GM12878 (cell line): ENCODE measurements at places on chromosomes 13 and 19.

DNA sequence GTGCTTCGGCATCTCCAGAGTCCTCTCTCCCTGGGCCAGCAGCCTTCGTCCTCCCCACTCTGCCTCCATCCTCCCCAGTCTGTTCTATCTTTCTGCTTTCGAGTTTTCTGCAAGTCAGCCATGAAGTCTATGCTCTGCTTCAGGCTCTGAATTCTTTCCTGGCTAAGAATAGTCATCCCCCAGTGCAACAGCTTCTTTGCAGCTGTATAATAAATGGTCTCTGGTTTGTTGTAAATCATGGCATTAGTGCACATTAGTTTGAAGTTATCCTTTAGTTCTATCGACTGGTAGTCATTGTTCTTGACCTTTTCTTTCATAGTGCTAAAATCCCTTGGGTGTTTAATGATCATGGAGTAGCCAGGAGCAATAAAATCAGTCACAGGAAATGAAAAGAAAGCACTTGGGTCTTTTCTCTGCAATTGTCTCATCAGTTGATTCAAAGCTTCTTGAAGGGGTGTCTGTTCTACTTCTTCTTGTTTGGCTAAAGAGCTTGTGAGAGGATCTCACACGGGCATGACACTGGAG is 46.2 kb upstream of the SOX21 start:
- DNase-seq: no peak

- DNase-seq: no peak
Measured at GRCh38 chr13:32746474-32746873, 160.2 kb downstream of the PDS5B start.

DNA sequence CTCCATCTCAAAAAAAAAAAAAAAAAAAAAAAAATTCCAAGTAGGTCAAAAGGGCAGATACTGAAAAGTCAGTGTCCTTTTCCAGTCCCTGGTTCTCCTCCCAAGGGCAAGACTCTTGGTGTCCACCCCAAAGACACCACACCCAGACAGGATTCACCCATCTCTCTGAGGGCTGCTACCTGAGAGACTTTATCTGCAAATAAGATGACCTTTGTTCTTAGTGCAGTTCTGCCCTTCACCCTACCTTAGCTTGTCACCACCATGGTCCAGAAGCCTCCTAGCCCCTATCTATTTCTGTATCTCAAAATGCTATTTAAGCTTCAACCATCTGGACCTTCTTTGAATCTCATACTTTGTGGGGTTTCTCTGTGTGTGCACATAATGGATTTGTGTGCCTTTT is 4.2 kb upstream of the FBXO27 start:
- no peak for DNase-seq

DNA sequence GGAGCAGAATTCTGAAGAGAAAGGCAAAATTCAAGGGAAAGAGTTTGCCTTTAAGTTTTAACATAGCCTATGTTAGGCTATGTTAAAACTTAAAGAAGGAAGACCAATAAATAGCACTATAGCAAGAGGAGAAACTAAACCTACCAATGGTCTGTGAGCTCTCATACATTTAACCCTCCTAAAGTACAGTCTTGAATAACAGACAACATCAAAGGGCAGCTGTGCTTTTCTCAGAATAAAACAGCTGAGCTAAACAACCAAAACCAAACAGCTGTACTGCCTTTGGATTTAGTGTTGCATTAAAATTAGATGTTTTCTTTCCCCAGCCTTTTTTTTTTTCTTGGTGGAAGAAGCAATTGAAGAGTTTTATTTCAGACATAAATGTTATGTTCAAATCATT is 34.0 kb downstream of the KLF5 start:
- no peak for DNase-seq

GRCh38 chr13:75357576-75358289 is 124.2 kb downstream of the TBC1D4 start:
- no peak for DNase-seq

- DNase-seq: no peak
Measured at GRCh38 chr13:84668637-84669036, 786.4 kb upstream of the SLITRK1 start.

GRCh38 chr13:101127741-101128353 is 288.5 kb downstream of the NALCN start:
- DNase-seq: no peak

DNA sequence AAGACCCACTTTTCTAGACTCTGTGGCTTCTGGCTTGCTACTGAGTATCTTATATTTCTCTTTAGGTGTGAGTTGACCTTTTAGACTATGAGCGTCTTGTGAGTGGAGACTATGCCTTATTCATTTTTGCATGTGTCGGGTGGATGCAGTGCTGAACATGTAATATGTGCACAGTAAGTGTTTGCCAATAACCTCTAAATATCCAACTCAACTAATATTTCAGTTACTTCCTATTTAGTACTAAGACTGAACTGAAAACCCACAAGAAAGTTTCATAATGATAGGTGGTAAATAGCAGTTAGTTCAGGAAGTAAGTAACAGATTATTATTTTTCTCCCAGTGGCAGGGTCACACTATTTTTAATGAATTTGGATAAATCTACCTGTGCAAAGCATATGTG is 269.3 kb downstream of the KCNRG start:
- DNase-seq: no peak

DNA sequence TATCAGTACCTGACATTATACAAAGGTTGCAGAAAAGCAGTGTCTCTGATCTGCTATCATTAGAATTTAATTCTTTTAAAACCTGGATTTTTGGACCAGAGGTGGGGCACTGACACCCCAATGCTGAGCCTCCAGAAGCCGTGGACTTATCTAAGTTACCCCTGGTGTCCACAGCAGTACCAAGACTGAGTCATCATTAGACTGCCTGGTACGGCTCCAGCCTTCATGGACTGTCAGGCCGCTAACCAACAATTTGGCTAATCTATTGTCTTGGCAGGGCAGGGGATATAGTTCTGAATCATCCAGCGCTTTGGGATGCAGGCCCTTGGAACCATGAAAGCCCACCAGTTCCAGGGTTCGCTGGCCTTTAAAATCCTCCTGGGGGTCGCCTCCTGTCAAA is 78.3 kb downstream of the TSHZ3 start:
- no peak for DNase-seq

- no peak for DNase-seq
Measured at GRCh38 chr13:80055847-80056246, 285.1 kb downstream of the SPRY2 start.

DNA sequence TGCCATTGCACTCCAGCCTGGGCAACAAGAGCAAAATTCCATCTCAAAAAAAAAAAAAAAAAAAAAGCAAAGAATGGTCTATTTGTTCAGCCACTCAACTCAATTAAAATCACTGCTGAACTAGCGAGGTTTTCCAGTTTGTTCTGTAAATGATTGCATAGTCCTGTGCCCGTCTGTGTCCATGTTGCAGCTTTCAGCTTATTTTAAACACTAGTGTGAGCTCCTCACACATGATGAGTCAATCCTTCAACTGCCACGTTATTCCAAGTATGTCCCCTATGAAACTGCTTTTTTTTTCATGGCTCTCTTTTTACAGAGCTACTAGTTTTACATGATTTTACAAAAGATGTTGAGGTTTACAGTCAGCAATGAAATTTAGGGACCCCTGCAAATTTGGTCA is 12.2 kb downstream of the SUGP2 start:
- no peak for DNase-seq
